Hepatocyte (in vitro differentiated cells): ENCODE measurements at places on chromosomes 5 and 9.
A peak's percentile ranks its signal among the peaks of the same experiment; 100 is the strongest.

- no peak for DNase-seq
- H3K4me3 ChIP-seq, result no peak overlapping the region
- no peaks in the 10 kb centered on the region for H3K36me3 ChIP-seq
- no peaks in the 10 kb centered on the region for H3K27me3 ChIP-seq
Measured at GRCh38 chr9:134427153-134427782, 101.0 kb downstream of the RXRA start.

GRCh38 chr5:83430130-83431010 is 41.2 kb upstream of the VCAN start:
- H3K4me3 ChIP-seq, result no peak overlapping the region
- no peaks in the 10 kb centered on the region for H3K36me3 ChIP-seq
- peak overlapping the region; percentile 61 for H3K27ac ChIP-seq
- peak; percentile 82 for DNase-seq
- no peaks in the 10 kb centered on the region for H3K4me1 ChIP-seq
- no peaks in the 10 kb centered on the region for H3K27me3 ChIP-seq

- no peak overlapping the region for H3K27ac ChIP-seq
- no peak for DNase-seq
- no peaks in the 10 kb centered on the region for H3K36me3 ChIP-seq
- H3K4me3 ChIP-seq, result no peak overlapping the region
- no peaks in the 10 kb centered on the region for H3K4me1 ChIP-seq
- H3K27me3 ChIP-seq, result no peaks in the 10 kb centered on the region
Measured at GRCh38 chr9:15746905-15747304, 194.1 kb downstream of the CCDC171 start.

DNA sequence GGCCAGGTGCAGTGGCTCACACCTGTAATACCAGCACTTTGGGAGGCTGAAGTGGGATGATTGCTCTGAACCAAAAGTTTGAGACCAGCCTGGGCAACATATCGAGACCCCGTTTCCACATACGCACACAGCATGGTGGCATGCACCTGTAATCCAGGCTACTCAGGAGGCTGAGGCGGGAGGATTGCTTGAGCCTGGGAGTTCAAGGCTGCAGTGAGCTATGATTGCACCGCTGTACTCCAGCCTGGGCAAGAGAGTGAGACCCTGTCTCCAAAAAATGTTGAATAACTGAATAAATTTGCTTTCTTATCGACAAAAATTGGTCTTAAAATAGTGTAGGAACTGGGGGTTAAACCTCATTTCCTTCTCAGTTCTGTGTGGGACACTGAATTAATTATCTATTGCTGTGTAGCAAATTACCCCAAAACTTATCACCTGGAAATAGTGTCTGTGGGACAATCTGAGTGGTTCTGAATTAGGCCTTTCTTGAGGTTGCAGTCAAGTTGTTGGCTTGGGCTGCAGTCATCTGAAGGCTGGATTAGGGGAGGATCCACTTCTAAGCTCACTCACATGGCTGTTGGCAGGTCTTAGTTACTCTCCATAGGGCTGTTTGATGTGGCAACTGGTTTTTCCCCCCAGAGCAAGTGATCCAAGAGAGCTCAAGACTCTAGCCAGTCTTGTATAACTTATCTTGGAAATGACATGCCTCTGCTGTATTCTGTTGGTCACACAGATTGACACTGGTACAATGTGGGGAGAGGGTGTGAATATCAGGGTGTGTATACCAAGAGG is 2.0 kb downstream of the SNX30 start:
- no peak for DNase-seq
- peaks cover 45% of the 10 kb centered on the region for H3K4me1 ChIP-seq
- no peak overlapping the region for H3K4me3 ChIP-seq

- peaks cover 4% of the 10 kb centered on the region for H3K4me1 ChIP-seq
- no peak overlapping the region for H3K4me3 ChIP-seq
- H3K36me3 ChIP-seq, result no peaks in the 10 kb centered on the region
- no peak overlapping the region for H3K27ac ChIP-seq
- DNase-seq, result no peak
- H3K27me3 ChIP-seq, result no peaks in the 10 kb centered on the region
Measured at GRCh38 chr9:68957479-68957878, 56.4 kb downstream of the PRKACG start.

GRCh38 chr5:131959906-131960305 is 14.4 kb upstream of the MEIKIN start:
- H3K27ac ChIP-seq, result no peak overlapping the region
- no peaks in the 10 kb centered on the region for H3K27me3 ChIP-seq

DNA sequence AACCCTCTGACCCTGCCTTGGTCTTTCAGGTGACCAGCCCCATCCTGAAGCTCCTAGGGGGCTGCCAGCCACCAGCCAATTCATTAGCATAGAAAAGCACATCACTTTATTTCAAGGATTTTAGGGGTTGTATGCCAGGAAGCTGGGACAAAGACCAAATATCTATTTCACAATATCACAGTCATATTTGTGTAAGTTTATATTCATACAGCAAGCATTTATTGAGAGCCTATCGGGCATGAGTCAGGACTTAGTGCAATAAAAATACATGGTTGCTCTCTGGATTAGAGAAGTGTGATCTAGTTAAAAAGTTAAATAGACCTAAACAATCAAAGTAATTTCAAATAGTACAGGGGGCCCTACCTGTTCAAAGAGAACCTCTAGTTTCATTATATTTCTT is 113.8 kb downstream of the ERCC6L2 start:
- H3K4me1 ChIP-seq, result no peaks in the 10 kb centered on the region
- no peaks in the 10 kb centered on the region for H3K36me3 ChIP-seq
- no peak overlapping the region for H3K4me3 ChIP-seq

GRCh38 chr5:143056339-143056704 is 286.1 kb downstream of the ARHGAP26 start:
- no peak overlapping the region for H3K4me3 ChIP-seq
- DNase-seq, result no peak
- no peaks in the 10 kb centered on the region for H3K27me3 ChIP-seq
- H3K36me3 ChIP-seq, result no peaks in the 10 kb centered on the region
- peak overlapping the region; percentile 27 for H3K27ac ChIP-seq
- peaks cover 35% of the 10 kb centered on the region for H3K4me1 ChIP-seq

GRCh38 chr9:115200711-115201505 is 83.0 kb upstream of the TNC start:
- H3K4me3 ChIP-seq, result no peak overlapping the region
- no peaks in the 10 kb centered on the region for H3K27me3 ChIP-seq
- no peaks in the 10 kb centered on the region for H3K36me3 ChIP-seq
- H3K27ac ChIP-seq, result no peak overlapping the region
- H3K4me1 ChIP-seq, result peaks cover 14% of the 10 kb centered on the region

GRCh38 chr9:23587903-23588302 is 238.1 kb downstream of the ELAVL2 start:
- H3K27ac ChIP-seq, result no peak overlapping the region

DNA sequence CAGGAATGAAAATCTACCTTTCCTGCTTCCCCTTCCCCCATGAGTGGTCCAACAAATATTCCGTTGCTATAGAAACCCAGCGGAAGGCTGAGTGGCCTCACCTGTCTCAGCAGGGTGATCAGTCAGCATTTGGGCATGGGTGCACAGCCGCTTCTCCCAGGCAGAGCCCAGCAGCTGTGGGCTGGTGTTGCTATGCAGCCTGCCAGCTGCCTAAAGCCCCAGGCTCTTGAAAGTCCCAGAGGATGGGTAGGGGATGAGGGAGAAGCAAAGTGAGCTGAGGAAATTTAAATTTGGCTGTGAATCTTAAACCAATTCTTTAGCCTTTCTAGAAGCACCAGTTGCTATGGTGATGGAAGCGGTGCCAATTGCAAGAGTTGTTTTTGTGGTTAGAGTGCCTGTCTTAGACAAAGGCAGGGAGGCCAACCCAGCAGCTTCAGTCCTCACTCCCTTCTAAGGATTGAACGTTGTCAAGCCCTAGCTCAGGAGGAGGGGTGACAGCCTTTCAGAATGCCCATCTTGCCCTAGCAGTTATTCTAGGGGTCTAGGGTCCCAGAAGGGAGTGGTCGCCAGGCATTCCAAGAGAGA is 151.5 kb upstream of the PITX1 start:
- H3K27ac ChIP-seq, result no peak overlapping the region
- peak; percentile 29 for DNase-seq
- no peak overlapping the region for H3K4me3 ChIP-seq
- H3K36me3 ChIP-seq, result no peaks in the 10 kb centered on the region
- no peaks in the 10 kb centered on the region for H3K27me3 ChIP-seq
- peaks cover 25% of the 10 kb centered on the region for H3K4me1 ChIP-seq

GRCh38 chr9:96052686-96053085 is 177.2 kb downstream of the ERCC6L2 start:
- DNase-seq, result no peak
- no peak overlapping the region for H3K4me3 ChIP-seq
- H3K27me3 ChIP-seq, result no peaks in the 10 kb centered on the region
